ENCODE measurements at places on chromosomes 4 and X.

- DNase-seq: no peak
Observed at GRCh38 chrX:132662844-132663243, 174.0 kb upstream of the MBNL3 start.

- no peak for DNase-seq
Observed at GRCh38 chrX:49072712-49073095, 1.1 kb downstream of the PRAF2 start.

DNA sequence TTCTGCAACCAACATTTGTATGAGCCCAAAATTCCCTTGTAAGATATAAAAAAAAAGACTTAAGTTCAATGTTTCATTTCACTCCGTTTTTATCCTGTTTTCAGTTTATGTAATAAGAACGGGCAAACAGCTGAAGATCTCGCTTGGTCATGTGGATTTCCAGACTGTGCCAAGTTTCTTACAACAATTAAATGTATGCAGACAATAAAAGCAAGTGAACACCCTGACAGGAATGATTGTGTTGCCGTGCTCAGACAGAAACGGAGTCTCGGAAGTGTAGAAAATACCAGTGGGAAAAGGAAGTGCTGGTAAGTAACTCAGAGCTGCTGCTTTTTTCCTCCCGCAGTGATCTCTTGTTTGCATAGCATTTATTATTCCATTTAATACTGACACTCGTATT is 2.8 kb downstream of the ANKRD37 start:
- DNase-seq: no peak

- no peak for DNase-seq
Observed at GRCh38 chrX:70049925-70050324, at the start of gene AWAT2. Gene AWAT2, minus strand, starts transcription at chrX:70049938. Its CDS starts 6 bp downstream, at chrX:70049932.

Measured in stimulated activated CD4-positive, alpha-beta T cell treated with anti-CD3 and anti-CD28 coated beads, TNF-alpha, amount 100 ng/mL, for 48 hours (primary cell).